ENCODE measurements at places on chromosomes 4 and X.

DNA sequence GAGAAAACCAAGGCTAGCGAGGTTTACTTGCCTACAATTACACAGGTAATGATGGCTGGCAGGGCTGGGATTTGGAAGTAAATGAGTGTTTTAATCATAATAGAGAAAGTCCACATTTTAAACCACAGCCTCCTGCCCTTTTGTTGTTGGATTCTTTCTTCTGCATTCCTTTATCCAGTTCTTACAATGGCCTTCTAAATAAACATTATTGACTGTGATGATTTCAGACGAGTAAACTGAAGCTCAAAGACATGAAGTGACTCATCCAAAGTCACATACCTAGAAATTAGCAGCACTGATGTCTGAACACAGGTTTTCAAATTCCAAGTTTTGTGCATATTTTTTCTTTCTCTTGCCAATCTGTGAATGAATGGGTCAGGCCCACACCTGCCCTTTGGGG lies 51.2 kb upstream of the C1QTNF7 start:
- no peak for DNase-seq

DNA sequence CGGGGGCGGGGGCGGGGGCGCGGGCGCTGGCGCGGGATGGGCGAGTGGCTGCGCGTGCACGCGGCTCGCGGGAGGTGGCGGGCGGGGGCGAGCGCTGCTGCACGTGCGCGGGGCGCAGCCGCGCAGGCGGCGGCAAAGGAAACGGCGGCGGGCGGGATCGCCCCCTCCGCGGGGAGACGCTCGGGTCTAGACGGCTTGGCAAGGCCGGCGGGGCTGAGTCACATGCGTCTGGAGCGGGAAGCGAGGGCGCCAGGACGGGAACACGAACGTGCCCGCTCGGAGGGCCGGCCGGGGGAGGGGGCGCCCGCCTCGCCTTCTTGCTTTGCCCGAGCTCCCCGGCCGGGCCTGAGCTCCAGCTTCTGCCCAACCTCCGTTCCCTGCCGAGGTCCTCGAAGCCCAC lies 4.3 kb upstream of the HAUS7 start:
- DNase-seq = peak; percentile 78

DNA sequence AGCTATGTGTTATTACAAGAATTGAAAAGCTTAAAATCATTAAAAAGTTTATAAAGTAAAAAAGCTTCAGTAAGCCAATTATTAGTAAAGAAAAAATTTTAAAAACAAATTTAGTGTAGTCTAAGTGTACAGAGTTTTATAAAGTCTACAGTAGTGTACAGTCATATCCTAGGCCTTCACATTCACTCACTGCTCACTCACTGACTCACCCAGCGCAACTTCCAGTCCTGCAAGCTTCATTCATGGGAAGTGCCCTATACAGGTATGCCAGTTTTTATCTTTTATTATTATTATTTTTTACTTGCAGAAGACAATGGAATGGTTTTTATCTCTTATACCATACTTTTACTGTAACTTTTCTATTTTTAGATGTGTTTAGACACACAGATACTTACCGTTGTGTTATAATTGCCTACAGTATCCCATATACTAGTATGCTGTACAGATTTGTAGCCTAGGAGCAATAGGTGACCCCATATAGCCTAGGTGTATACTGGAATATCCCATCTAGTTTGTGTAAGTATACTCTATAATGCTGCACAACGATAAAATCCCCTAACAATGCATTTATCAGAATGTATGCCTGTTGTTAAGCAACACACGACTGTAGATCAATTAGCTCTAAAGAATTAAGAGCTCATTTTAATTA lies 230.7 kb downstream of the DCLK2 start:
- no peak for DNase-seq

GRCh38 chr4:38562751-38563198 lies 101.2 kb upstream of the KLF3 start:
- DNase-seq = no peak

- DNase-seq = no peak
Measured at GRCh38 chr4:118268780-118269179, 84.0 kb downstream of the PRSS12 start.

DNA sequence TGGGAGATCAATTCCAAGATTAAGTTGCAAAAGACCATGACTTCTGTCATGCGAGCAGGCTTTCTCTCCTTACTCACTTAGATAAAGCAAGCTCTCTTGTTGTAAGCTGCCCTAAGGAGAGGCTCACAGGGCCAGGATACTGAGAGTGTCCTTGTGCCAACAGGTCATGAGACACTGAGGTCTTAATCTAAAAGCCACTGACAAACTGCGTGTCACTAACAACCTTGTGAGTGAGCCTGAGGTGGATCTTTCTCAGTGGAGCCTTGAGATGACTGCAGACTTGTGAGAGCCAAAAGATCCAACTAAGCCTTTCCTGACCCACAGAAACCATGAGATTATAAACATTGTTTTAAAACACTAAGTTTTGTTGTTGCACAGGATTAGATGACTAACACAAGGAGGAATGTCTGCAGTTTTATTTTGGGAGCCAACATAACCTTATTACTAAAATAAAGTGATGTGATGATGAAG lies 170.5 kb downstream of the SLC39A8 start:
- no peak for DNase-seq
